Caco-2 (cell line): ENCODE measurements at places on chromosomes 11 and 22. TPM values are rescaled to one million over a fixed set of nuclear protein-coding genes. Genes with fewer than 3 reads are reported as not detected.

CCDC89 gene
- total RNA-seq, result 2.0 and 2.6 TPM in 2 replicates

DNA sequence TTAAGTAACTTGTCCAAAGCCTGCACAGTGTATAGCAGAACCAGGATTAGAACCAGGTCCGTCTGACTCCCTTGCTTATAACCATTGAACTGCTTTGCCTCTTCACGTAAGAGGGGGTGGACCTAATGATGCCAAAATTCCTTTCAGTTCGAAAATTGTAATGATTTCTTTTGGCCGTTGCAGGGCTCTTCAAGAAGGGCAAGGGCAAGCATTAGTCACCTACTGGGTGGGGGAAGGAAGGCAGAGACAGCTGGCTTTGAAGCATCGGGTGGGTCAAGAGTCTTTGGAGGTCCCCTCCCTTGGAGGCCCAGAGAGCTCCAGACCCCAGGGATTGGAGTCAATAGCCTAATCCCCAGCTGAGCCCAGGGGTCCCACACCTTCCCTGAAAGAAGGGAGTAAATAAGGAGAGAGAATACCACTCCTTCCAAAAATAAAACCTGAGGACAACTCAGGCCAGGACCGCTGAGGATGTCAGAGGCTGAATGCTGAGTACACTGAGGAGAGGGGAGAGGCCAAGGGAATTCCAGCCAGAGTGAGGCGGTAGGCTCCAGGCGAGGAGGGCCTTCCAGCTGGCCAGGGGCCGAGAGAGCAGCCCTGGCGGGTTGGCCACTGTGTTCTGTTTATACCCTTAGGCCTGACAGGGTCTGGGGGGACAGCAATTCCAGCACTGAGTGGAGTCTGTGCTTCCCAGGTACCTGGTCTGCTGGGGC lies 14.1 kb downstream of the CREB3L1 start:
- no peak overlapping the region for H3K4me3 ChIP-seq
- no peaks in the 10 kb centered on the region for H3K27me3 ChIP-seq
- no peaks in the 10 kb centered on the region for H3K36me3 ChIP-seq
- H3K4me1 ChIP-seq, result peaks cover 50% of the 10 kb centered on the region

GRCh38 chr11:75174781-75175370 lies 24.0 kb downstream of the SLCO2B1 start:
- H3K36me3 ChIP-seq, result peaks cover 25% of the 10 kb centered on the region
- peaks cover 20% of the 10 kb centered on the region for H3K4me1 ChIP-seq
- DNase-seq, result no peak

PANX3 gene
- total RNA-seq, result not detected in 2 replicates

KDM2A gene
- 122 and 134 TPM in 2 replicates for total RNA-seq

- H3K36me3 ChIP-seq, result no peaks in the 10 kb centered on the region
- H3K27me3 ChIP-seq, result no peaks in the 10 kb centered on the region
- H3K4me1 ChIP-seq, result no peaks in the 10 kb centered on the region
- no peak for DNase-seq
- H3K4me3 ChIP-seq, result no peak overlapping the region
Measured at GRCh38 chr11:104487046-104487806, 323.3 kb upstream of the PDGFD start.

DNA sequence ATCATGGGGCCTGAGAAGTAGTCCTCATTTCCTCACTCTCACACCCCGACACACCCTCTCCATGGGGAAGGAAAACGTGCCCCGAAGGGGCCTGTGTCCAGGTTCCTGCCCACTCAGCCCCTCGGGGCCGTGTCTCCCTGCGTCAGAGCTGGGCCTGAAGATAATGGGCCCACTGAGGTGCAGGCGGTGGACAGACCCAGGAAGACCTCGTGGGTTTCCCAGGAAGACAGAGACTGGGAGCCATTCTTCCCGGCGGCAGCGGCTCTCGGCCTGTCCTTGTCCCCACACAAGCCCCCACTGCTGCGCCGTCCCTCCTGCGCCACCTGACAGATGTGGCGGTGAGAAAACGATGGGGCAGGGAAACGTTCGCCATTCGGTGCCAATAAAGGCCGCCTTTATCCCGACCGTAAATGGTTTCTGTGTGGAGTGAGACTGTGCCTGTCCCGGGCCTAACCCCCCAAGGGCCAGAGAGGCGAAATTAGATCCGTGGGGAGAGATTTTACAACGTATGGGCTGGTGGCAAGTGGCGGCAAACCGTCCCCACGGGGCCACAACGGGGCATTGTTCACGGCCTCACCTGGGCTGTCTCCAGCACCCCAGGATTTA lies 89.0 kb downstream of the CDKN1C start:
- no peaks in the 10 kb centered on the region for H3K4me1 ChIP-seq
- peak; percentile 23 for DNase-seq
- H3K27me3 ChIP-seq, result no peaks in the 10 kb centered on the region; the same call in 1 of the 2 replicates
- H3K27ac ChIP-seq, result no peak overlapping the region

DNA sequence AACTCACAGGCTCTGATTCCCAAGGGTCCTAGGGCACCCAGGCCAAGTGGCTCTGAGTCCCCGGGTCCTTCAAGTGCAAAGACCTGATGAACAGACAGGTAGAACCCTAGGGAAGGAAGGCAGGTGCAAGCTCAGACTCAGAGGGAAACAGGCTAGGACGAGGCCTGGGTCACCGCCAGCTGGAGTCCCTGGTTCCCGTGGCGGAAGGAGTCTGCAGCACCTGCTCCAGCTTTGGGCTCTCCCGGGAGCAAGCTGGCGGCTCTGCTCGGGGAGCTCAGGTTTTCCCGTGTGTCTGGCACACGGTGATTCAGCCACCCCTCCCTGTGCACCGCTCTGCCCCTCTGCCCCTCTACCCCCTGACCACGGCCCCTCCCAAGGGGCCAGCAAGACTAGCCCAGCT lies 59.8 kb downstream of the WNT7B start:
- no peak overlapping the region for H3K4me3 ChIP-seq
- no peak for DNase-seq

MMP7 gene
- 1.0 TPM in 1 of 2 replicates, not detected in the other for total RNA-seq

- H3K27ac ChIP-seq, result no peak overlapping the region
- no peaks in the 10 kb centered on the region for H3K4me1 ChIP-seq
- H3K4me3 ChIP-seq, result no peak overlapping the region
- DNase-seq, result no peak
- no peaks in the 10 kb centered on the region for H3K36me3 ChIP-seq
Measured at GRCh38 chr22:46143491-46144147, 6.7 kb upstream of the PPARA start.

ARHGAP20 gene
- total RNA-seq, result 0.05 TPM in 1 of 2 replicates, not detected in the other

GRCh38 chr11:121886996-121887395 lies 229.0 kb downstream of the BLID start:
- H3K27ac ChIP-seq, result no peak overlapping the region
- DNase-seq, result no peak
- no peaks in the 10 kb centered on the region; the same call in 1 of the 2 replicates for H3K27me3 ChIP-seq
- H3K4me1 ChIP-seq, result no peaks in the 10 kb centered on the region
- no peak overlapping the region for H3K4me3 ChIP-seq

INPP5J gene
- total RNA-seq, result 6.8 and 7.8 TPM in 2 replicates

ARVCF gene
- total RNA-seq, result 9.8 and 12.0 TPM in 2 replicates

DNA sequence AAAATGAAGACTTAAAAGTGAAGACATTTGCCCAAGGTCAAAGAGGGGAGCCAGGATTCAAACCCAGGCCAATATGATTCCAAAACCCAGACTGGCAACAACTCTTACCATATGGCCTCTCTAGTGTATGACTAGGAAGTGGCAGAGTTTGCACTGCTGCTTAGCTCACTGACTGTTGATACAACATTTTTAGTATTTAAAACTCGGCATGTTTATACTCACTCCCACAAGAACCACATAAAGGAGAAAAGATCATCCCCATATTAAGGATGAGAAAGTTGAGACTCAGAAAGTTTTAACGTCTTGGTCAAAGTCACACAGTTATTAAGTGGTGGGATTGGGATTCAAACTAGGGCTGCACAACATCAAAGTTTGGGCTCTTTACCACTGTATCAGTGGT lies 81.7 kb downstream of the CCDC34 start:
- no peak overlapping the region for H3K27ac ChIP-seq
- no peaks in the 10 kb centered on the region for H3K27me3 ChIP-seq
- no peaks in the 10 kb centered on the region for H3K36me3 ChIP-seq
- no peak overlapping the region for H3K4me3 ChIP-seq
- no peaks in the 10 kb centered on the region for H3K4me1 ChIP-seq

GRCh38 chr22:43432883-43433415 lies 21.1 kb downstream of the MPPED1 start:
- DNase-seq, result no peak
- no peak overlapping the region for H3K27ac ChIP-seq
- H3K4me1 ChIP-seq, result no peaks in the 10 kb centered on the region
- H3K4me3 ChIP-seq, result no peak overlapping the region

DNA sequence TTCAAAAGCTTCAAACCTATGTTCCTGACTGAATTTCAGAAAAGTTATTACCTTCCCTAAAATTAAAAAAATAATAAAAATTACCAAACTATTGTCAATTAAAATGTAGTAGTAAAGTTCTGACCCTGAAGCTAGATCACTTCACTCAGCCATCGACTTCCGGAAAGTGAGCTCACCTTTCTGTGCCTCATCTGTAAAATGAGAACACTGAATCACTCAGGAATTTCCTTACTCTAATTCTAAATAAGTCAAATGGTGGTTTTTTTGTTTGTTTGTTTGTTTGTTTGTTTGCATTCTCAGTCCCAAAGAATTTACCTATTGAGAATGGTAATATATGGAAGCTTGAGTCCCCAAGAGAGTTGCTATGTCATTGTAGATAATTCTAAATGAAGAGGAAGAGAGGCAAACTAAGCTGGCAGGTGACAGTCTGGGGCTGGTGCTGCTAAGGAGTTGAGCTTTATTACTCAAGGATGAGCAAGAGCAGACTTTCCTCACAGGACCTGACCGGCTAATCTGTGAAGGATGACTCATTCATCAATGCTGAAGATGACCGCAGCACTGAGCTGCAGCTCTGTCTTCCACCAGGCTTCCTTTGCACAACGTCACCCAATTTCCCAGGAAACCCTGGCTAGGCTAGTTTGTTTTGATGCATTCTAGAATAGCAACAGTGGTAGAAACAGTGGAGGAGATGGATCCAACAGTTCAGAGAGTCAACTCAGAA lies 248.8 kb downstream of the RAB38 start:
- H3K27me3 ChIP-seq, result no peaks in the 10 kb centered on the region
- DNase-seq, result no peak
- H3K27ac ChIP-seq, result no peak overlapping the region
- H3K4me1 ChIP-seq, result no peaks in the 10 kb centered on the region

THAP12 gene
- 99.9 and 102 TPM in 2 replicates for total RNA-seq

DNA sequence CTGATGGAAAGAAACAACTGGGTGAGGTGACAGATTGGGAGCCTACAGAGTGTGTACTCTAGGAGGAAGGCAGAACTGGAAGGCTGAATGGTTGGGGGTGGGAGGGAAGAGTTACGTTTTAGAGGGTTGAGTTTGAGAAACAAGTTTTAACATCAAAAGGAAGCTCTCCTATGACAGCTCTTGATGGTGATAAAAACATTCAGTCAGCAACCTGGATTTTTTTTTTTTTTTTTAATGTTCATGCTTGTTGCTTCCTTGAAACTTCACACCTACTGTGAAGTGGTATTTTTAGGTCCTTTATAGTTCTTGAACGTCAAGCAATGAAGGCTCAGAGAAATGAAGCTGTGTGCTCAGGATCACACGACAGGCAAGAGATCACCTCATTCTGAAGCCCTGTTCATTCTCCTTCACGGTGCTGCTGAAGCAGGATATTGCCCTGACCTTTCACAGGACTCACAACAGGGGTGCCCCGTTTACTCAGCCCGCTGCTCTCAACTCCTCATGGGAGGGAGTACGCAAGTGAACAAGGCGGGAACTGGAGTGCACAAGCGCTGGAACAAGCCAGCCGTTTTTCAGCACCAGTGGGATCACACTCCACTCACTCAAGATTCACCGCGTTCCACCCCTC lies 1.6 kb upstream of the TMEM109 start:
- no peak overlapping the region for H3K4me3 ChIP-seq
- H3K27ac ChIP-seq, result no peak overlapping the region
- peaks cover 13% of the 10 kb centered on the region for H3K4me1 ChIP-seq
- no peaks in the 10 kb centered on the region for H3K36me3 ChIP-seq
- DNase-seq, result peak; percentile 22
- no peaks in the 10 kb centered on the region for H3K27me3 ChIP-seq

DNA sequence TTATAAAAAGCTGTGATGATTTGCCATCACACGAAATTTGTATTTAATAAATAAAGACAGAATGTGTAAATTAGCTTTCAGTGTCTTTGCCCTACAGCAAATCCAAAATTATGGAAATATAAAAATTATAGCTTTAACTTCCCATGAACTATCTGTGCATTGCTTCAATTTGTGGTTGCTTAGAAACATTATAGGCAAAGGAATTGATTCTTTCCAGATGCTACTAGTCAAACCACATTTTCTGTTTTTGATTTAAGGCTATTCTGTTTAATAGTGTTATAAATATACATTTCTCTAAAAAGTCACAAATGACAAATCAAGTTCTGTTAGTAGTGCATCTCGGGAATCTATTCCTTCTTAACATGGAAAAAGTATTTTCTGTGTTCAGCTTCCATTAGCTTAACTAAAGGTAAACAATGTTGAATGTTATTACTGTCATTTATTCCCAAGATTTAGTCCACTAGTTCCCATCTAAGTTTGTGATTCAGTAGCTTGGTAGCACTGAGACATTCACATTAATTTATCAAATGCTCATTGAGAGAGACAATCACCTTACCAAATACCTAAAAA lies 1086.3 kb upstream of the CCDC90B start:
- H3K4me3 ChIP-seq, result no peak overlapping the region
- H3K36me3 ChIP-seq, result no peaks in the 10 kb centered on the region
- H3K4me1 ChIP-seq, result no peaks in the 10 kb centered on the region
- H3K27ac ChIP-seq, result no peak overlapping the region
- no peaks in the 10 kb centered on the region for H3K27me3 ChIP-seq

C1QTNF4 gene
- 0.63 and 0.75 TPM in 2 replicates for total RNA-seq
